ENCODE measurements at places on chromosomes 5 and 9.

- no peaks in the 10 kb centered on the region for H3K4me1 ChIP-seq
- no peak overlapping the region for H3K27ac ChIP-seq
Observed at GRCh38 chr5:131854134-131854533, 57.3 kb upstream of the FNIP1 start.

GRCh38 chr5:124373883-124374282 lies 372.6 kb downstream of the ZNF608 start:
- no peak for DNase-seq
- peaks cover 10% of the 10 kb centered on the region for H3K36me3 ChIP-seq
- no peak overlapping the region for H3K4me3 ChIP-seq

GRCh38 chr9:27482709-27483108 lies 41.4 kb upstream of the IFNK start:
- peaks cover 4% of the 10 kb centered on the region for H3K4me1 ChIP-seq
- no peak overlapping the region for H3K4me3 ChIP-seq
- no peak for DNase-seq

- no peaks in the 10 kb centered on the region for H3K36me3 ChIP-seq
- no peak overlapping the region for H3K4me3 ChIP-seq
- no peak overlapping the region for H3K27ac ChIP-seq
- H3K27me3 ChIP-seq: peaks cover 1% of the 10 kb centered on the region
- peaks cover 10% of the 10 kb centered on the region for H3K4me1 ChIP-seq
Observed at GRCh38 chr9:16417161-16417560, 453.3 kb downstream of the BNC2 start.

DNA sequence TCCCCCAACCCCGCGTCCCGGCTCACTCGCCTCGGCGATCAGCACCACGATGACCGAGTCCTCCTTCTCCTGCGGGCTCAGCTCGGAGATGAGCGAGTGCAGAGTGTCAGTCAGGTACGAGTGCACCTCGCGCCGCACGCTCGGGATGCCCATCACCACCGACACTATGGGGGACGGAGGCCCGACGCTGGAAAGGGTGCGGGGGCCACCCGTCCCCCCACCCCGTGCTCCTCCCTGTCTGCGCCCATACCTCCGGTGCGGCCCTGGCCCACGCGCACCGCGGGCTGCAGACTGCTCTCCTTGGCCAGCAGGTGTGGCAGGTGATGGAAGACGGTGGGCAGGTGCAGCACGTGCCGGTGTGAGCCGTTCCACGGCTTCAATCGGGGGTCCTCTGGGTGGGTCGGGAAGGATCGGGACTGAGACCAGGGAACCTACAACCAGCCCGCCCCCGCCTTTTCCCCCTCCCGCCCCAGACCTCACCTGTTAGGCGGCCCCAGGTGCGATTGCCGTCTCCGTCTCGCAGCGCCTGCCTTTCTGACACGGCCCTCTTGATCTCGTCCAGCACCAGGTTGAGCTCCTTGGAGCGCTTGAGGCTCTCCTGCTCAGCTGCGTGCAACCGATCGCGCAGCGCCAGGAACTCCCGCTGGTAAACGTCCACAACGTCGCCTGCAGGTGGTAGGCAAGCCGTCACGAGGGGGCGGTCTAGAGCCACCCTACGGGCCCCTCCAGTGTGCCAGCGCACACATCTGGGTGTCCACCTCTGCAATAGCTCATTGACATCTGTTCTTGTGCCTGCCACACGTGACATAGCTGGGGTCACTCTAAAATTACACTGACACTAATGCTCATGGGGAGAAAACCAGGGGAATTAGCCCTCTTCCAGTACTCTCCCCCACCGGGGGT lies 5.1 kb downstream of the MGAT4B start:
- peaks cover 10% of the 10 kb centered on the region for H3K27me3 ChIP-seq
- peaks cover 9% of the 10 kb centered on the region for H3K36me3 ChIP-seq

DNA sequence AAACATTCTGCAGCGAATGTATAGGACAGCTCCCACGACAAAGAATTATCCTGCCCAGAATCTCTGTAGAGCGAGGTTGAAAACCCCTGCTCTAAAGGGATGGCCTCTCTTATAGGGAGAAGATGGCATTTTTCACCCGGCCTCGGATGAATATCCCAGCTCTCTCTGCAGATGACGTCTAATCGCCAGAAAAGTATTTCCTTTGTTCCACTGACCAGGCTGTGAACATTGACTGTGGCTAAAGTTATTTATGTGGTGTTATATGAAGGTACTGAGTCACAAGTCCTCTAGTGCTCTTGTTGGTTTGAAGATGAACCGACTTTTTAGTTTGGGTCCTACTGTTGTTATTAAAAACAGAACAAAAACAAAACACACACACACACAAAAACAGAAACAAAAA lies 17.4 kb upstream of the RARS1 start:
- no peak for DNase-seq
- peaks cover 2% of the 10 kb centered on the region for H3K27me3 ChIP-seq
- H3K4me1 ChIP-seq: peaks cover 12% of the 10 kb centered on the region
- H3K36me3 ChIP-seq: peaks cover 4% of the 10 kb centered on the region
- H3K27ac ChIP-seq: no peak overlapping the region

- no peaks in the 10 kb centered on the region for H3K4me1 ChIP-seq
- no peaks in the 10 kb centered on the region for H3K36me3 ChIP-seq
- DNase-seq: no peak
- H3K27me3 ChIP-seq: no peaks in the 10 kb centered on the region
Observed at GRCh38 chr5:144162686-144163085, 7.8 kb downstream of the YIPF5 start.

- DNase-seq: no peak
- peaks cover 2% of the 10 kb centered on the region for H3K4me1 ChIP-seq
- no peaks in the 10 kb centered on the region for H3K27me3 ChIP-seq
Observed at GRCh38 chr5:122492675-122493074, 180.6 kb downstream of the SNCAIP start.

GRCh38 chr5:127001621-127002296 lies 28.6 kb downstream of the MARCHF3 start:
- no peak overlapping the region for H3K27ac ChIP-seq
- H3K27me3 ChIP-seq: no peaks in the 10 kb centered on the region
- peaks cover 28% of the 10 kb centered on the region for H3K4me1 ChIP-seq
- no peak for DNase-seq
- H3K36me3 ChIP-seq: no peaks in the 10 kb centered on the region
